ENCODE measurements at places on chromosomes 4 and X.

DNA sequence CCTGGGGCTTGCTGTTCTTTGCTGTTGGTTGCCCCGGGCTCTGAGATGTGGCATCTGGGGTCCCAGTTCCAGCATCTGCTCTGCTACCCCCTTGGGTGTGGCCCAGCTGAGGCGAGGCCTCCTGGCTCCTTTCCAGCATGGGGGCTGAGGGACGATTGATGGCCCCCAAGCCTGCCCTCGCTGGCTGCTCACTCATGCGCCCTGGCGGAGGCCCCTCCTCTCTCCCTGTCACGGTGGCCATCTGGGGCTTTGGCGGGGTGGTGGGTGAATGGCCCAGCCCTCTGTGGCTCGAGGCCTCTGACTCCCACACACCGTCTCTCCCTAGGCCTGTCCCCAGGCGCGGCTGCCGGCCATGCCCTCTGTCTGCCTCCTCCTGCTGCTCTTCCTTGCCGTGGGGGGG, 1.8 kb downstream of the PLXNA3 start:
- DNase-seq, result no peak

GRCh38 chrX:54181202-54181953, 1.7 kb downstream of the FAM120C start:
- DNase-seq, result no peak

DNA sequence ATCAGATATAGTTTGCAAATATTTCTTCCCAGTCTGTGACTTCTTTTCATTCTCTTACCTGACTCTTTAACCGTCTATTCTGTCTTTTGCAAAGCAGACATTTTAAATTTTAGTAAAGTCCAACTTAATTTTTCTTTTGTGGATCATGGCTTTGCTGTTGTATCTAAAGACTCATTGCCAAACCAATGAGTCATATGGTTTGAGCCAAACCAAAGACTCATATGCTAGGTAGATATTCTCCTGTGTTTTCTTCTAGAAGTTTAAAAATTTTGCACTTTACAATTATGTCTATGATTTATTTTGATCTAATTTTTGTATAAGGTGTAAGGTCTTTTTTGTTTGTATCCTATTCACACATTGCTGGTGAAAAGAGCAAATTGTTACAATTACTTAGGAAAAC, 446.8 kb downstream of the ANKRD50 start:
- no peak for DNase-seq

GRCh38 chrX:117788339-117788738, 328.3 kb downstream of the KLHL13 start:
- DNase-seq, result no peak

- DNase-seq, result no peak
Observed at GRCh38 chr4:15063341-15063740, 61.1 kb downstream of the CPEB2 start.

DNA sequence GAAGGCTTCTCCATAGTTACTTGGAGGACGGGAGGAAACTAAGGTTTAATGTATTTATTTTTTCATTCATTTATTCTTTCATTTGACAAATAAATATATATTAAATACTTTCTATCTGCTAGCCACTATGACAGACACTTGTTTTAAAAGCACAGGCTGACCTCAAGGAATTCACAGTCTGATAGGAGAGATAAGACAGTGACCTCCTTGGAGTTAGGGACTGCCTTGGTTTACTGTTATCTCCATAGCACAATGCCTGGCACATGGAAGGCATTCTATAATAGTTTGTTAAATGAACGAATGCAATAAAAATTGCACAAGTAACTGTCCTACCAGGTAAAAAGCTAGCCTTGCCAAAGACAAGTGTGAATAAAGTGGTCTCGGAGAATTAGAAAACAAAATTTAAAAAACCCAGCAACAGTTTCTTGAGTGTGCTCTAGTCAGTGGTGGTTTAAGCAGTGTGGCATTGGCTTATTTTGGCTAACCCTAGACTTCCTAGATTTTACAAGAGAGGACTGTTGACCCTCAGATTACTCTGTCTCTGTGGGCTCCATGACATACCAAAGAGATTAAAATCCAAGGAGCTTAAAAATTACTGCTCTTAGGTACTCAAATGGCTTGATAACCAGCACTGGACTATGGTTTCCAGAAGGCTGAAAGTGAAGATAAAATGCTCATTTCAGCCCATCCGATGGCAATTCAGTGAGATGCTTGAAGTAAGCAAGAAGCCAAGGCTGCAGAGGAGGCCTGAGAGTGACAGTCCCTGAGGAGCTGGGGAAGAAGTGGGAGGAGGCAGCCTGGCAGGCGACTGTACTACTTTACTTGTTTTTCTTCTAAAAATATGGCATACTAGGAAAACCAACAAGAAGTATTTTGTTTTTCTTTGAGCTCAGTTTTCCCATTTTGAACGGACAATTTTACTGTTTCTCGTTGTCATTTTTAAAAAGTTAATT, 9.6 kb downstream of the AFP start:
- DNase-seq, result no peak

GRCh38 chr4:90071289-90072235, 55.6 kb upstream of the CCSER1 start:
- no peak for DNase-seq

DNA sequence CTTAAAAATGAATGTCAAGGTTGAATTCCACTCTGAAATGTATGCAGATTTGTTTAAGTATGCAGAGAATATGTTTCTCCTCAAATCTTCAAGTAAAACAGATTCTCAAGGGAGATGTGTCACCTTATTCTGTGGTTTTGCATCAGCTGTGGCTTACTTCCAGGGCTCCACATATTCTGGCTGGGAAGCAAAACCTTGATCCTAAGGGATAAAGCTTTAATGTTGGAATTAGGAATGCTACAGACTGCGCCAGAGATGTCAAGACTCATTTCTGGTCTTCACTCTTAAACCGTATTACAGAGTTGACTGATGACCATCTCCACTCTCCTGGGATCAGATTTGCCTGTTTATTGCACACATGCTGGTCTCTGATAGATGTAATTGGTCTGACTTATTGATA, 143.9 kb upstream of the DIPK2B start:
- DNase-seq, result no peak

- DNase-seq, result no peak
Observed at GRCh38 chr4:176002007-176002613, 63.5 kb upstream of the WDR17 start.

DNA sequence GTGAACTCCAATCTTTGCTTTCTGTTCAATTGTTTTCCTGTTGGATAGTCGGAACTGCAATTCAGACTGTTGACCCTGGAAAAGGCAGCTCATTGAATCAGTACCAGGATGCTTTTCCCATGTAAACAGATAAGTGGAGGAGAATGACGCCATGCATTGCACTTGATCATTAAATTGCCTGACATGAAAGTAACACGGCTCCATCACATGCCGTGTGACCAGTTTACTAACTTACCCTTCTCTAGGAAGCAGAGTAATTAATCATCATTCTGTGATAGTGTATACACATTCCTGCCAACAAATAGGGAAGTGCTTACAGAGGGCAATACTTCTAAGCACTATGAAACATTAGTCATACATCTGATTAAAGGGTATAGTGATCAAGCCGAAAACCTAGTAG, 101.4 kb downstream of the PPARGC1A start:
- no peak for DNase-seq
